T-helper 9 cell (primary cell): ENCODE measurements at places on chromosomes 4 and X.

DNA sequence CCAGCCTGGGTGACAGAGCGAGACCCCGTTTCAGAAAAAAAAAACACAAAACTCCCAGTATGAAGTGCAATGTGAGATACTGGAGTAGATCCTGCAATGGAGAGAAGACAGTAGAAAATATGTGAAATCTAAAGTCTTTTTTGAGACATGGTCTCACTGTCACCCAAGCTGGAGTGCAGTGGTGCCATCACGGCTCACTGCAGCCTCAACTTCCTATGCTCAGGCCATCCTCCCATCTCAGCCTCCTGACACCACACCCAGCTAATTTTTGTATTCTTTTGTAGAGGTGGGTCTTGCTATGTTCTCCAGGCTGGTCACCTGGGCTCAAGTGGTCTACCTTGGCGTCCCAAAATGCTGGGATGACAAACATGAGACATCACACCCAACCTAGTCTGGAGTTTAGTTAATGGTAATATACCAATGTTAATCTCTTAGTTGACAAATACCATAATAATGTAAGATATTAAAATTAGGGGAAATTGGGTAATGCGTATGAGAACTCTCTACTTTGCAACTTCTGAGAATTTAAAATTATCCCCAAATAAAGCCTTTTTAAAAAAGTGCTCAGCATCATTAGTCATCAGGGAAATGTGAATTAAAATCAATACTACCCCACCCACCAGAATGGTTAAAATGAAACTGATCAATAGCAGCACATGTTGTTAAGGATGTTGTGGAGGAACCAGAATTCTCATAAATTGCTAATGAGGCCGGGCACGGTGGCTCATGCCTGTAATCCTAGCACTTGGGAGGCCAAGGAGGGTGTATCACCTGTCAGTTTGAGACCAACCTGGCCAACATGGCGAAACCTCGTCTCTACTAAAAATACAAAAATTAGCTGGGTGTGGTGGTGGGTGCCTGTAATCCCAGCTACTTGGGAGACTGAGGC is 15.0 kb downstream of the RBMX start:
- DNase-seq: no peak

GRCh38 chr4:181006499-181007260 is 1236.5 kb upstream of the TENM3 start:
- no peak for DNase-seq

DNA sequence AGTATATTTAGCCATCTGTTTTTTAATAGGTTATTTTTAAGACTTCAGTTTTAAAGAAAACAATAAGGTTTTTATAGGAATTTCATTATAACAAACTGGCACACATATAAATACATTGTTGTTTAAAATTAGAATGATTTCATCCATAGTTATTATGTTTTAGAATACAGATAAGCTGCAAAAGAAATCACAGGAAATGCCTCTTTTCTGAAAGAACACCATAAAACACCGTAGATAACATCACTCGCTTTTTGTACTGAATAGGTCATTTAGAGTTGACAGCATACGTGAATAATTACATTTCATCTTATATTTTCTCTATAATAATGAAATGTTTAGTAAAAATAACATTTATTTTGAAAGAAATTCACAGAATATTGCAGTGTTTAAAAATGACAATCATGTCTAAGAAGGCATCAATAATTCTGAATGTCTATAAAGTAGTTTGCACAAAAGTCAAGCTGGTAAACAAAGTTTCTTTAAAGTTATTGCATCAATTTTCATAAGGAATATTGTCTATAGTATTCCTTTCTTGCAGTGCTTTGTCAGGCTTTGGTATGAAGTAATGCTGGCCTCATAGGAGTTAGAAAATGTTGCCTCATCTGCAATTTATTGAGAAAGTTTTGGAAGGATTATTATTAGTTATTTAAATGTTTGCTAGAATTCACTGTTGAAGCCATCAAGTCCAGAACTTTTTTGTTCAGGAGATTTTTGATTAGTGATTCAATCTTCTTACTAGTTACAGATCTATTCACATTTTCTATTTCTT is 17.9 kb upstream of the VEGFC start:
- no peak for DNase-seq

DNA sequence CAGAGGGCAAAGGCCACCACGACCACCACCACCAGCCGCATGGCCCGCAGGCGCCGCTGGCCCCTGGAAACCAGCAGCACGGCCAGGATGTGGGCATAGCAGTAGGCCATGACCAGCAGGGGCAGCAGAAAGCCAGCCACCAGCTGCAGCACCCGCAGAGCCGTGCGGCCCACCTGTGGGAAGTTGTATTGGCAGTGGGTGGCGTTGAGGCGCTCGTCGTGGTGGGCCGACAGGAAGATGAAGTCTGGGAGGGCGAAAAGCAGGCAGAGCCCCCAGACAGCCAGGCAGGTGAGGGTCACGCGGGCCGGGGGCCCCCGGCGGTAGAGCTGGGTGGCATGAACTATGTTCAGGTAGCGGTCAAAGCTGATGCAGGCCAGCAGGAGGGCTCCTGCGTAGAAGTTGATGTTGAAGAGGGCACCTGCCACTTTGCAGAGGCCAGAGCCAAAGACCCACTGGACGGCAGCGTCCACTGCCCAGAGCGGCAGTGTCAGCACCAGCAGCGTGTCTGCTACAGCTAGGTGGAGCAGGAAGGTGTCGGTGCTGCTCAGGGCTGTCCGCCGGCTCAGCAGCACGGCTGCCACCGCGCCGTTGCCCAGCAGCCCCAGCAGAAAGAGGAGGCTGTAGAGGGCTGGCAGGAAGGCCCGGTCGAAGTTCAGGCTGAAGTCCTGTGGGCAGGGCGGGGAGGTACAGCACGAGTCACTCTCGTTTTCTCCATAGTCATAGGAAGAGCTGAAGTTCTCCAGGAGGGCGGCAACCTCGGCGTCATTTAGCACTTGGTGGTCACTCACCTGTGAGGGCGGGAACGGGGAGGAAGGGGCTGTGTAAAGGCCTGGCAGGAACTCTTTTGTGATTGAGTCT is 1.4 kb downstream of the CXCR3 start:
- no peak for DNase-seq
